CD4-positive, alpha-beta T cell (primary cell): ENCODE measurements at places on chromosomes 12 and 14.

- DNase-seq: no peak
Observed at GRCh38 chr14:28757786-28758185, 8.8 kb upstream of the FOXG1 start.

DNA sequence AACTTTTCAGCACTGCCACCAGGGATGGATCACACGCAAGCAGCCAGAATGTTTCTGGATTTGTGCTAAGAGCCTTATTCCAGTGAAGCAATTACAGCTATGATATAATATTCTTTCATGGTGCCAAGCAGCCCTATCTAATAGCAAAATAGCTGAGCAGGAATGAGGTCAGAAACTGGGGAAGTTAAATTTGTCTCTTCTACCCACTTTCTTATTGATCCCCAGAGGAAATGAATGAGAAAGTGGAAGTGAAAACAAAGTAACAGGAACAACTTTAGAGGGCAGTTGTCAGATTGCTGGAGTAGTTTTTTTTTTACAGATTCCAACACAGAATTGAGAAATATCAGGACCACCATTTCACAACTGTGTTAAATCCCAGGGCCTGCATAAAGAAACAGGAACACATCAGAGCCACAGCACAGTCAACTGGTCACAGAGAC is 44.8 kb downstream of the GCH1 start:
- no peak for DNase-seq

DNA sequence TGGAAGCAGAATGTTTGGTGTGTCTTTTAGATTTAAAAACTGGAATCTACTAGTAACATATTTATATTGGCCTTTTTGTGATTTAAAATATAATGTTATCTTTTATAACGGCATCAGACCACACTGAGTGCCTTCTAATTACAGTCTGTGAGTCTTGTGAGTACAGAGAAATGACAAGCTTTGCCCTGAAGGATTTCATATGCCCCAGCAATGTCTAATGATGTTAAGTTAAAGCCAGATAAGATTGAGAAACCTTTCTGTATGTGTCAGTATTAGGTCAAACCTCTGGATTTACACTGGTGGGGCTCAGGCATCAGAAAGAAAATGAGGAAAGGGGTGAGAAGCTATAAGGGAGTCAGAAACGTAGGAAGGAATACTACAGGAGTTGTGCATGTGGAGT is 25.2 kb downstream of the PLEKHA5 start:
- no peak for DNase-seq

- no peak for DNase-seq
Observed at GRCh38 chr14:104341532-104342434, 203.4 kb downstream of the KIF26A start.

DNA sequence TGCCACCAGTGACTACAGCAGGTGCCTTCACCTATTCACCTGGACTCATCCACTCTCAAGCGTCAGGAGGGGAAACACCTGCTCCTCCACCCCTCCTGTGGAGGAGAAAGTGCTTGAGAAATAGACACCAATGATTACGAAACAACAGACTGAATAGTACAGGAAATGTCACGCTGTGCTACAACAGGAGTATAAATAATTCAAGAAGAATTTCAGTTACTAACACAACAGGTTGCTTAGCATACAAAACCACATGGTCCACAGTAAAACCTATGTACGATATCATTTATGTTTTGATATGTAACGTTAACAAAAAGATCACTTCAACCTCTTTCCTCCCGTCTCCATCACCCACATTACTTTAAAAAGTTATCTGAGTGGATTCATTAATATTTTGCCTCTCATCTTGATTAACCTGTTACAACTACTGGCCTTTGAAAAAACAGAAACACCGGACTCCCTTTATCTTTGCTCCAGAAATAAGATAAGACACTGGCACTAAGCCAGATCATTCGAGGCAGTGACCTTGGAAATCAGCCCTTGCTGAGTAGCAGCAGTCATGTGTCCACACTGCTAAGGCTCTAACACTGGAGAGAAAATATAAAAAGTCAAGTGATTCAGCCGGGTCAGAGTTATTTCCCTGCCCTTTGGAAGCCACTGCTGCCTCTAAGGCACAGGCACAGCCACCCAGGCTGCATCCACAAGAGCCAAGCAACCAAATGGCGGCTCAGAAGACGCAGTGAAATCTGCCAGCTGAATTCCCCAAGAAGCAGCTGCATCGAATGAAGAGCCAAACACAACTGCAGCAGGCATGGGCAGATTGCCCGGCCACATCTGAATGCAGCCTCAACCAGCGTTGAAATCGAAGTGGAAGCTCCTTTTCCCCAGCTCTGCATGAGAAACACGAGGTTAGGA is 40.9 kb downstream of the NT5DC3 start:
- DNase-seq: no peak

DNA sequence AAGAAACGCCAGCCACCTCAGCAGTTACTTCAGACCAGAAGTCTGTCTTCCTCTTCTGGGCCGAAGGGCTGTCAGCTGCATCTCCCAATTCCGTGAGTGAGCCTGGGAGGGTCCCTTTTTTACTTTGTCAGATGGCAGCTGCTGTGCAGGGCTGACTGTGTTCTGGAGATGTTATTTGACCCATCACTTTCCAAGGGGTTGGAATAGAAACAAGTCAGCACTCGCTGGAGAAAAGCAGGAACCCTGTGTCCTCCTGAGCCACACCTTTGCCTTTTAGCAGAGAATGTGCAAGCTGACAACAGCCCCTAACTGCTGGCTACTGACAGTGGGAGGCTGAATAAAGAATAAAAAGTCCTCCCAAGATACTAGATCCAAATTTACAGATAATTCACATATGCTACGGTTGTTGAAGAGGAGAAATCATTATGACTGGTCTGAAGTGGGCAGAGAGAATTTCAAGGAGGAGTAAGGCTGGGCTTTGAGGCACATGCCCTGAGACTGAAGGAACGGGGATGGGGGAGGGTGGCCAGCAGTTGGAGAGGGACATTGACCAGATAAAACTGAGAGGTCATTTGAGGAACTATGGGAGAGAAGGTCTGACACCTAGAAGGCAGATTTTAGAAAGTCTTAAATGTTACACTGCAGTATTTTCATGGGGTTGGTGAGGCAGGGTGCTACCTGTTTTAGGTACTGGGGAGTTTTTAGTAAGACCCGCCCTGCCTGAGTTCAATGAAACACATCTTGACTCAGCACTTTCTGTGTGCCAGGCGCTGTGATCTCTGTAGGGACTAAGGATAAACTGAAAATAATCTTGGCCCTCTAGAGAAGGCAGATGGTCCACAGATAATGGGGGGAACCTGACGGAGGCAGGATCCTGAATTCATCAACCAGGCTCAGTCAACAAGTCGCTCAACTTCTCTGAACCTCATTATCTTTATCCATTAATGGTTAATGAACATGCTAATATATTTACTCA is 27.4 kb downstream of the FAM234B start:
- no peak for DNase-seq

GRCh38 chr14:58367296-58367695 is 28.4 kb upstream of the TOMM20L start:
- no peak for DNase-seq

DNA sequence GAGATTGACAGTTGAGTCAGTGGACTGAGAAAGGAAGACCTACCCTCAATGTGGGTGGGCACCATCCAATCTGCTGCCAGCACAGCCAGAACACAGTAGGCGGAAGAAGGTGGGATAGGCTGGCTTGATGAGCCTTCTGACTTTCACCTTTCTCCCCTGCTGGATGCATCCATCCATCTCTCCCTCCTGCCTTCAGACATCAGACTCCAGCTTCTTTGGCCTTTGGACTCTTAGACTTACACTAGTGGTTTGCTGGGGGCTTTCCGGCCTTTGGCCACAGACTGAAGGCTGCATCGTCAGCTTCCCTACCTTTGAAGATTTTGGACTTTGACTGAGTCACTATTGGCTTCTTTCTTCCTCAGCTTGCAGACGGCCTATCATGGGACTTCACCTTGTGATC is 456.5 kb upstream of the MIS18BP1 start:
- no peak for DNase-seq

DNA sequence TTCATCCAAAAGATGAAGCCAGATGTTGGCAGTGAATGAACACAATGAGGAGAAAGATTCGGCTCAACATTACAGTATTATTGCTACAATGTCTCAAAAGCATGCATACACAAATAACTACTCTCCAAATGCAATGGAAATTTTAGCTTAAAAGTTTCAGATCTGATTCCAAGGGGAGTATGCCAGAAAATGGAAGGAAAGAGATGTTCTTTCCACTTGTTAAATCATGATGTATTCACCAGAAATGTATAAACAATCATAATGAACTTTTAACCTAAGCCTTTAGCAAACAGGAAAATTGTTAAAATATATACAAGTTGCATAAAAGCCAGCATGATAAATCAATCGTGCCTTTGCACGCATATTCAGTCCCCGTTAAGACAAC is 62.1 kb downstream of the SH2B3 start:
- DNase-seq: no peak
